ENCODE measurements at places on chromosomes 3 and 15.

DNA sequence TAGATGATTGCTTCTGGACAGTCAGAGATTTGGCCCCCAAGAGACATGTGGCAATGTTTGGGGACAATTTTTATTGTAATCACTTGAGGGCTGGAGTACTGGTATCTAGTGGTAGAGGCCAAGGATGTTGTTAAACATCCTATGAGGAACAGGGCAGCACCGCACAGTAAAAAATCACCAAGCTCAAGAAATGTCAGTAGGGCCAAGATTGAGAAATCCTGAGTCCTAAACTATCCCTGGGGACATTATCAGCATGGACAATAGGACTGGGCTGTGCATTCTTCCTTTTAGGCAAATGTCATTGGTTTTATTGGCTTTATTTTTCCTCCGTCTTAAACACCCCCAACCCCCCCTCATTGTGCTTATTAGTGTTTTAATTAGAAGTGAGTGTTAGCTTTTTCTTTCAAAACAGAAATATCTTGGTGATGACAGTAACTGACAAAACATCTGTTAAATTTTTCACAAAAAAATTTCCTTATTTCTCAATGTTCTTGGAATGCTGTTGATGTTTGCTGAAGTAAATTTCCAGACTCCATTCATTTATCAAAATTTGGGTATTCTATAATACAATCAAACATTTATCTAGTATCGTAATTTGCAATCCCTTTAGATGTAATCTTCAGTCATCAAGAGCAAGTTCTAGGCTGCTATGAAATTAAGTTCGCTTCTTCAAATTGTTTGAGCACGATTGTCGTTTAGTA is 944.4 kb downstream of the VGLL3 start:
- DNase-seq = no peak

- no peak for DNase-seq
Observed at GRCh38 chr3:155070316-155070715, 9.8 kb upstream of the MME start.

- no peak for DNase-seq
Observed at GRCh38 chr15:98226578-98226977, 266.1 kb downstream of the ARRDC4 start.

GRCh38 chr3:197258168-197258755 is 40.1 kb downstream of the DLG1 start:
- no peak for DNase-seq

DNA sequence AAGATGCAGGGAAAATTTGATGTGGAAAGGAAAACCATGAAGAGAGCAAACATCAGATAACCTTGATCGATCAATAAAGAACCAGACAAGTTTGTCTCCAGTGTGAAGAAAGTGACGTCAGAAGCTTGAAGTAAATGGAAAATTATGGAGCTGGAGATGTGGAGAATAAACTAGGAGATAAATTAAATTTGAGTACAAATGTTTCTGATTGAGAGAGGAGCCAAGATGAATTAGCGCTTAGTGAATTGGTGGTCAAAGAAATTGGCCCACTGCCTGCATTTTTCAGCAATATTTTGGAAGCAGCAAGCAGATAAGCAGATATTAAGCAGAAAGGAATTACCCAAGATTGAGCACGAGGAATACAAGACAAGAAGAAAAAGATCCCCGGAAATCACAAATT is 567.3 kb upstream of the ZNF385D start:
- no peak for DNase-seq

Data from adrenal gland (tissue), 19 donors.